Astrocyte of the spinal cord (primary cell): ENCODE measurements at places on chromosomes 5 and 9.

- peak; percentile 50 for DNase-seq
Observed at GRCh38 chr5:155082401-155082800, 68.8 kb downstream of the KIF4B start.

DNA sequence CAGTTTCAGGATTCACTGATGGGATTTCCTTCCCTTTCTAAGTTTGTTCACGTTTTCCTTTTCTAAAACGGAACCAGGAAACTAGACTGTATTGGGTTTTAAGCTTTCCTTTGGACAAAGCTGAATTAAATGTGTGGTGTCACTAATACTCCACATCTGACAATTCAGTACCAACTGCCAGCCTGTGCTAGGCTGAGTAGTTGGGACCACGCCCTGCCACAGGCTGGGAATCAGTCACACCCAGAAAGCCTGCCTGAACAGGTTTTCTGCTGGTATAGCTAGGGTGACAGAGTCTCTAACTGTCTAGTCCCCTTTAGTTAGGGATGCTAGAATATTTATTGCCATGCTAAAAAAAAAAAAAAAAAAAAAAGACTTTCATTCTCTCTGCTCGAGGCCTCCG lies 15.6 kb downstream of the SPACA9 start:
- no peak for DNase-seq

DNA sequence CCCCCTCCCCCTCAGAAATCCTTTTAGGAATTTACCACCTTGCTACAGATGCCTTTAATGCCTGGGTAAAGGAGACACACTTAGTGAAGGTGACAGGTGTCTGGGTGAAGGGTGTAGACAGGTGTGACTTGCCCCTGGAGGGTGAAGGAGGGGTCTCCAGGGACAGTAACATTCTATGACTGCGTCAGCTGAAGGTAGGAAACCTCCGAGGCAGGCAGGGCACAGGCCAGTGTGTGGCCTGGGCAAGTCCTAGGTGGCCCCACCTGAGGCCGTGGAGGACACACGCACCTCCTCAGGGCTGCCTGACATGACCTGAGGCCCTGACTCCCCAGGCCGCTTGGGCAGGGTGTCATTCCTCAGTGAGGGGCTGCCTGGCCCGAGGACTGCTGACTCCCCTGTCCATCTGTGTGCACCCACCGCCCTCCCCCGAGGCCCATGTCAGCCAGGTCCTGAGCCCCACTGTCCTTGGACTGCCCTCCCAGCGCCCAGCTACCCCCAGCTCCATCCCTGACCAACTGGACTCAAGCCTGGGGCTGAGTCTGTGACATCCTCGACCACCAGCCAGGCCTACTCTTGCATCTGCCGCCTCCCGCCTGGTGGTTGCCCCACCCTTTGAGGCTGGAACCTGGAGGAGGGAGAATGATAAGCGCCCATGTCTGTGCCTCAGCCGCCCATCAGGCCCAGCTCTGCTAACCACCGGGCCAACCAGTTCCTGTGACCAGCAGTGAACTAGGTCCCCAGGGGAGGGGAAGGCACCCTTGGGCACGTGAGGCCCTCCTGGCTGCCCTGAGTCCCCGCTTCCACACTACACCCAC lies 18.4 kb downstream of the CARD19 start:
- no peak for DNase-seq

- DNase-seq, result peak; percentile 46
Observed at GRCh38 chr5:167720676-167721260, 570.7 kb upstream of the WWC1 start.

- DNase-seq, result no peak
Observed at GRCh38 chr5:116626945-116627679, 52.5 kb upstream of the SEMA6A start.

- no peak for DNase-seq
Observed at GRCh38 chr5:74161170-74161569, 479.4 kb downstream of the ENC1 start.

GRCh38 chr5:163885117-163885516 lies 379.7 kb downstream of the MAT2B start:
- DNase-seq, result no peak

GRCh38 chr5:119318256-119318894 lies 37.4 kb upstream of the TNFAIP8 start:
- no peak for DNase-seq

DNA sequence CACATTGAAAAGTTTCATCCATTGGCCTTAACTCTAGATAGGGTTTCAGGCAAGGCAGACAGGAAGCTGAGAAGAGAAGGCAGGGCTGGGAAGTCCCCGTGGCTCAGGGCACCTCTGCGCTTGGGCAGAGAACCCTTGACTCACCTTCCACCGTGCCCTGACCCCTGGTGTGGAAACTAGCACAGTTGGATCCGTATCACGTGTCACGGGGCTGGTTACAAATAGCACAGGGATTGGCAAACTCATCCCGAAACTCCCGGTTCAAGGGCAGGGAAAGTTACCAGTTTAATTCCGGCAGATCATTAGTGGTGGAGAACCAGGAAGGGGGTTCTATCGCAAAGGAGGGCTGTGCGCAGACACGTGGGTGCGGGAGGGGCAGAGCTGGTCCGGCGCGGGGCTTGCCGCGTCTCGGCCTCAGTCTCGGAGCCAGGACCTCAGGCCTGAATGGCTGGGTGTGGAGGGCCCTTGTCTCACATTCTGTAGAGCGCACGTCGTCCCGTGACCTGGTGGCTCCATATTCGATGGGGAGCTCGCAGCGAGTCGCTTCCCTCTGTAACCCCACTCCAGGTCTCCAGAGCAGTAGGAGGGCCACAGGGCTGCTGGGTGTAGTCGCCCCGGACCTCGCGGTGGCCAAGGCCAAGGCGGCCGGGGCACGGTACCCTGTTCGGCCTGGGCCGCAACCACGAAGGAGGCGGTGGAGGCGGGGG lies 771 bp upstream of the TMEM171 start:
- no peak for DNase-seq

DNA sequence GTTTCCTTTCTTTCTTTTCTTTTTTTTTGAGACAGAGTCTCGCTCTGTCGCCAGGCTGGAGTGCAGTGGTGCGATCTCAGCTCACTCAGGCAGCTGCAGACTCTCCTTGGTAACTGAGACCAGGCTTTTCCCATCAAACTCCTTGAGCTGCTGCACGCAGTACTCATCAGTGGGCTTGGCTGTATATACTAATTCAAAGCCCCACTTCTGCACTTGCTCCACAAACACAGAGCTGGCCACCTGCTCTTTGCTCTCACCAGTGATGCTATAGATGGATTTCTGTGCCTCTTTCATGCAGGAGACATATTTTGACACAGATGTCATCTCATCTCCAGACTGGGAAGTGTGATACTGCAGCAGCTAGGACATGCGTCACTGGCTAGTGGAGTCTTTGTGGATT lies 252.7 kb downstream of the AP3B1 start:
- DNase-seq, result no peak

- no peak for DNase-seq
Observed at GRCh38 chr9:38208206-38208901, 139.3 kb upstream of the SHB start.

DNA sequence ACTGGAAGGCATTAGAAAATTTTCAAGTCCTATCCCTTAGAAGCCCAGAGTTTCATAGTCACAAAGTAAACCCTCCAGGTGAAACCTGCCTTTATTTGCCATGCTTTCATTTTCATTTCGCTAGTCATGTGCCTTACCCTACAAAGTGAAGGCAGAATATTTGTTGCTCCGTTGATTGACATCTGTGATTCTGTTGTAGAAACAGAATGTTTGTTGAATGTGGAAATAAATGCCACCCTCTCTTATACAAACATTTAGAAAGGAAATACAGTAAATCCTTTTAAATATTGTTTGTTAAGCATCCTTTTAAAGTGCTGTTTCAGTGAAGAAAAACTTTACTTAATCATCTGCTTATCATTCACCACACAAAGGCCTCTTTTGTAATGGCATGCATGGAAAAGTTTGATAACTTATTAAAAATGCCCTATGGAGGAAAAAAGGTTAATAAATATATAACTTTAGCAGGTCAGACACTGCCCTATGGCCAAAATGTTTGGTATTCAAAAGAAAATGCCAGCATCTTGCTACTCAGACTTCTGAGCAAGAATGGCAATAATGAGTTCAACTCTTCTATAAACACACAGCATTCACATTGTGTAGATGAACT lies 34.3 kb upstream of the CAST start:
- DNase-seq, result no peak

DNA sequence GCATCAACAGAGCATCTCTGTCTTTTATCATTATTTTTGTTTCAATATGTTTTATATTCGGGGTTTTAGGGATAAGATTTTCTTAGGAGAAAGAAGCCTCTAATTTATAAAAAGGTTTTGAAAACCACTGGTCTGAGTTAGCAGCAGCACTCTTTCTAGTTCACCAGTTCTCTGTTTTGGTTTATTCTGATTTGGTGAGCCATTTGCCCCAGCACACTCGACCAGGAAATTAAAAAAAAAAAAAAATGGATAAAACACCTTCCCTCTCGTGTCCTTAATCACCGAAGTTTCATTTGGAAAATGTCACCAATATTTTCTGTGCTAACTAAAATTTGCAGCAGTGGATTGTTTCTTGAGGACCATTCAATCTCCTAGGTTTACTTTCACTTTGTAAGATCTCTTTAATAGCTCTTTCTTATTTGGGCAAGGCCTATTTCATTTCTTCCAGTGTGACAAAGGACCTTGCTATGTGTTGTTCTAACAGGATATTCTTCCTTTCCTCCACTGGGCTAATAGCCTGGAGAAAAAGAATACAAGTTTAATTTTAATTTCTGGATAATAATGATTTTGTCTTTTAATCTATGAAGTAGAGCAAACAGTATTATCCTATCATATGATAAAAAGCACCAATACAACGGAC lies 57.8 kb upstream of the ANXA1 start:
- DNase-seq, result peak; percentile 38

DNA sequence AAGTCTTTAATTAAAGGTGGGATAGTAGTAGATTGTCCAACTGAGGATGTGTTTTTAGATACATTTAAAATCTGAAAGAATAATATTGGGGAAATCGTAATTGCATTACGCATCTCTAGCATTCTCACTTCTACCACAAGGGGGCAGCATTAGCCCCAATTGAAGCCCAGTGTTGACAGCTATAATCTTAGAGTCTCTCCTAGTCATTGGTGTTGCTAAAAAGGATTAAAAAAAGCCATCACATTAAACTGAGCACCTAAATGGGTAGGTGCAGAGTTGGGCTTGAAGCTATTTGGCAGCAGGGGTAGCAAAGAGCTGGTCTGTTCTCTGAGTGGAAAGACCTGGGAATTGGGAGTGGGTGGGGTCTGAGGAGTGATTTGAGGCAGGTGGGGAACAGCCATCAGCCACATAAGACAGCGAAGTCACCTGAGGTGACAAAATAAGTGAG lies 177.2 kb downstream of the OSTF1 start:
- DNase-seq, result peak; percentile 48

- no peak for DNase-seq
Observed at GRCh38 chr5:154849264-154849785, 1.1 kb downstream of the FAXDC2 start.

DNA sequence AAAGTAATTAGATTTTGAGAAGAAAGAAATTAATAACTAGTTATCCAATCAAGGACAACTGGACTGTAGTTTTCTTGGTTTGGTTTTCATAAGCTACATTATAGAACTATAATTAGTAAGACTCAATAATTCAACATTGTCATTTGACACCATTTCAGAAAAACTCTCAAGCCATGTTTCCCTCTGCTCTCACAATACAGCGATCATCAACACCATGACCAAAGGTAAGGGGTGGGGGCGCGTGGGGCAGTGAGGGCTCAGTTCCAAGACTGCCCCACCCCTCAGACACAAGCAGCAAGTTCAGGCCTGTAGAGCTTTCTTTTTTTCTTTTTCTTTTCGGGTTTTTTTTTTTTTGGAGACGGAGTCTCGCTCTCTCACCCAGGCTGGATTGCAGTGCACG lies 6.4 kb downstream of the CMBL start:
- DNase-seq, result no peak

DNA sequence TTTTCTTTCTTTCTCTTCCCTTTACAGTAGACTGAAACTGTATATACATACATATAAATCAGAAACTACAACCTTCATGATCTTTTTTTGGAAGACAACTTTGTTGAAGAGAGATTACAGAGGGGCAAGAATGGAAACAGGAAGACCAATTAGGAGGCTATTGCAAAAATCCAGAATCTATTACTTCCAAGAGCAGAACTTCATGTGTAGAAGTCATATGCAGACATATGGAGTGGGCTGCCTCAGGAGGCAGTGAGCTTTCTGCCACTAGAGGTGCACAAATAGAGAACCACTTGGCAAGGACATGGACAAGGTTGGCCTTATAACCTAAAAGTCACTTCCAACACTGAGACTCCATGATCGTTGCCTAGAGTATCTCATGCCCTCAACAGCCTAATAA lies 157.8 kb upstream of the NR4A3 start:
- no peak for DNase-seq

DNA sequence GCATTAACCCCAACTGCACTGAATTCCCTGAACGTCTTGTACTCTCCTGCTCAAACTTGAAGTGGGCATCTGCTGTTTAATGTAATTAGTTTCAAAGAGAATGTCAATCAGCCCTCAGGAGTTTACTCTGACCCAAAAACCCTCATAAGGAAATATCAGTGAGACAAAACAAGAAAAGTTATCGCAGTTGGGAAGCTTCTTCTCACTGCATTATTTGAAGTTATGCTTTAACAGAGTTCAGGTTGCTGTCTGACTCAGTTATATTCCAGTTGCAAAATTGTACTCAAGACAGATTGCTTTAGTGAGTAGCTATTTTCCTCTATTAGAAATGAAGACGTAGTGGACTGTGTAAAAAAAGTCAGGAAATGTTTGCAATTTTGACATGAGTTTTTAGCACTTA lies 52.1 kb downstream of the PPIC start:
- no peak for DNase-seq

GRCh38 chr5:91541696-91542095 lies 158.6 kb upstream of the ARRDC3 start:
- DNase-seq, result peak; percentile 52

DNA sequence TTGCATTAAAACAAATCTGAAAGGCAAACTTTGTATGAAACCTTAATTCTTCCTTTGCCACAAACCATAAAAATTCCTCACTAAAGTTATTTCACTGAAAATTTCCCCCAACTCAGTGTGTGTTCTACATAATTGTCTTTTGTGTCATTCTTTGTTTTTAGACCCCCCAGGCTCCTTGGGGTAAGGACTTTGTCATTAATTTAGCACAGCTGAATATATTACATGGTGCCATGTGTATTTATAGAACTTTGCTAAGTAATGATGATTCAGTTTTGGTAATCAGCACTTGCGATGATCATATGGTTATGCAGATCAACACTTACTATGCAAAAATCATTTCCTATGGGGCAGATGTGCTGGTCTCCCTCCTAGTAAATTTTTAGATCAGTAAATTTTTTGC lies 712.1 kb upstream of the MEF2C start:
- DNase-seq, result peak; percentile 80

- DNase-seq, result no peak
Observed at GRCh38 chr5:50501491-50502228, 60.6 kb upstream of the EMB start.

DNA sequence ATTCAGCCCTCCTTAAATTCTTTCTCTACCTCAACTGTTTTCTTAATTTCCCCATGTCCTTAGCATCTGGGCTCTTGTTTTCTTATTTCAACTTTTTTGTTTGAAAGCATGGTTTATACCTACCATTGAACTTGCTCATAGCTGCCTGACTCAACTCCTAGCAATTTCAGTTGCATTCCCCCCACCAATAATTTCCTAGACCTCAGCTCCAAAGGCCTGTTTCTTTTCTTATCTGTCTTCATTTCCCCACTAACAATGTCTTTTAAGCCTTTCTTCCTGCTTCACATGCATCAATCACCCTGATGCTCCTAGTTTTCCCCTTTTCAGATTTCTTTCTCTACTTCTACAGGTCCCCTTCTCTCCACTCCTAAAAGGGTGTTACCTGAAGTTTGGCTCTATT lies 129.7 kb upstream of the PDE4D start:
- DNase-seq, result peak; percentile 71
